ENCODE measurements at places on chromosomes 5 and 9.
A peak's percentile ranks its signal among the peaks of the same experiment; 100 is the strongest.

GRCh38 chr5:178285399-178286225 is 53.0 kb upstream of the PHYKPL start:
- no peak for DNase-seq

DNA sequence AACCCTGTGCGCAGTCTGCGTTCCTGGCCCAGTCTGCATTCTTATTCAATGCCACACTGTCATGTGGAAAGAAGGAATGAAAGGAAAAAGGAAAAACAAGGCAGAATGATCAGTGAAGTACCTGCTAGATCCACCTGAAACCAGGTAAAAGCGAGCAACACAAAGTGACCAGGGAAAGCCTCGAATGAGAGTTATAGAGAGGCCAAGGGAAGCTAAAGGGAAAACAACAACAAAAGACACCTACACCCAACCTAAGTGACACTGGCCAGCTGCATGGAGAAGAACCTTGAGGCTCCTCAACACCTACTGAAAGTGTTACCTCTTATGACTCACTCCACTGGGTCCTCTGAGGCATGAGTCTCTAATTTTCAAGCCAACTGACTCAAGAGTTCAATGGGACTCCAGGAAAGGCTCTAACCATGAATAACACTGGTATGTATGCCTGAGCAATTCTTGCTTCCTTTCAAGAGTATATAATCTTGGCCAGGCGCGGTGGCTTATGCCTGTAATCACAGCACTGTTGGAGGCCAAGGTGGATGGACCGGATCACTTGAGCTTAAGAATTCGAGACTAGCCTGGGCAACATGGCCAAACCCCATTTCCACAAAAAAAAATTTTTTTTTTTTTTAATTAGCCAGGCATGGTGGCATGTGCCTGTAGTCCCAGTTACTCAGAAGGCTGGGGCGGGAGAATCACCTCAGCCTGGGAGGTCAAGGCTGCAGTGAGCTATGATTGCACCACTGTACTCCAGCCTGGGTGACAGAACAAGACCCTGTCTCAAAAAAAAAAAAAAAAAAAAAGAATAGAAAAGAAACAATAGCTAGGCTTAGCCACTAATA is 29.0 kb downstream of the MTMR12 start:
- no peak for DNase-seq

DNA sequence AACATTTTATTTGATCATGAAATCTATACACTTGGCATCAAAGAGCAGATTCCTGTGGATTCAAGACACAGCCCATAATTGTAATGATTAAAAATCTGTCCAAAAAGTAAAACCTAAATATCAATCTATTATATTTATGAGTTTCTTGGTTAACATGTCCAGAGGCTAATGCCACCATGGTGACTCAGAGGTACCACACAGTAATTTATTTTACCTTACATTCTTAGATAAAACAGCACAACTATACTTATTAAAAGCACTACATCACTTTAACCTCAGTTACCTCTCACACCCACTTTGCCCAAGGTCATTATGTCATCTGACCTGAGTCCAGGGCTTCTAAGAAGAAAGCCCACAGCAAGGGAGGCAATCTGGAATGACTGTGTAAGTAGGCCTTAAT is 519.2 kb downstream of the RASEF start:
- no peak for DNase-seq

DNA sequence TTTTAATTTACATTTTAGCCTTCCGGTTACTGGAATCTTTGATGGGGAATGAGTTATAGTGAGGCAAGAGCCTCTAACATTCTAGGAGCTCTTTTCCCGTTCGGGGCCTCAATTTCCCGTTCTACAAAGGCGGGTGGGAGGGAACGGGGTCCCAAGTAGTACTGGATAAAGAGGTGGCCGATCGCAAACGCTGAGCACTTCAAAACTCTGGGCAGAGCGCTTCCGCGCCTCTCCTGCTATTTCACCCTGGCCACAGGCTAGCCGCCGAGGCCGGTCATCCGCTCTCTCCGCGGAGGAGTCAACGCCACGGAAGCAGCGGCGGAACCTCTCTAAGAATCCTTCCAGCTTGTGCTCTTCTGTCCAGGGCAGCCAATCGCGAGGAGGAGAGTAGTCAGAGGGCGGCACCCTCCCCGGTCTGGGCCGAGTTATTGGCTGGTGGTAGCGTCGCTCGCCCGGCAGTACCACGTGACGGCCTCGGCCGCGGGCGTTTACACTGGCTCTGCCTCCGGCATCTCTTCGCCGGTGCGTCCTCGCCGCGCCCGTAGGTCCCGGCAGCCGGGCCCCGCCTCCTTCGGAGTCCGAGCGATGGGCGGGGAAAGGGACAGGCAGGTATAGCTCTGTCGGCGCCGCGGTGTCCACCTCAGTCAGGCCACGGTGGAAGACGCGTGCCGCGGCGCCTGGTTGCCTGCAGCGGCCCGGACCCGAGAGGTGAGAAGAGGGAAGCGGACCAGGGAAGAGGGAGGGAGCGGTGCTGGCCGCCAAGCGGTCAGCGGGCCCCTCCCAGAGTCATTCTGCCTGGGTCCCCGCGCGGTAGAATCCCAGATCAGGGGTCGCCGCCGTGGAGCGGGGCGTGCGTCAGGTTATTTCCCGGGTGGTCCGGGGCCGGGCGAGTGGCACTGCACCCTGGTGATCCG is at the start of gene SLC26A2:
Gene SLC26A2 (plus strand): TSS at position 487 of the 914 bp plus-strand sequence. CDS start 16,895 bp downstream, outside the sequence.
- peak; percentile 96 for DNase-seq

DNA sequence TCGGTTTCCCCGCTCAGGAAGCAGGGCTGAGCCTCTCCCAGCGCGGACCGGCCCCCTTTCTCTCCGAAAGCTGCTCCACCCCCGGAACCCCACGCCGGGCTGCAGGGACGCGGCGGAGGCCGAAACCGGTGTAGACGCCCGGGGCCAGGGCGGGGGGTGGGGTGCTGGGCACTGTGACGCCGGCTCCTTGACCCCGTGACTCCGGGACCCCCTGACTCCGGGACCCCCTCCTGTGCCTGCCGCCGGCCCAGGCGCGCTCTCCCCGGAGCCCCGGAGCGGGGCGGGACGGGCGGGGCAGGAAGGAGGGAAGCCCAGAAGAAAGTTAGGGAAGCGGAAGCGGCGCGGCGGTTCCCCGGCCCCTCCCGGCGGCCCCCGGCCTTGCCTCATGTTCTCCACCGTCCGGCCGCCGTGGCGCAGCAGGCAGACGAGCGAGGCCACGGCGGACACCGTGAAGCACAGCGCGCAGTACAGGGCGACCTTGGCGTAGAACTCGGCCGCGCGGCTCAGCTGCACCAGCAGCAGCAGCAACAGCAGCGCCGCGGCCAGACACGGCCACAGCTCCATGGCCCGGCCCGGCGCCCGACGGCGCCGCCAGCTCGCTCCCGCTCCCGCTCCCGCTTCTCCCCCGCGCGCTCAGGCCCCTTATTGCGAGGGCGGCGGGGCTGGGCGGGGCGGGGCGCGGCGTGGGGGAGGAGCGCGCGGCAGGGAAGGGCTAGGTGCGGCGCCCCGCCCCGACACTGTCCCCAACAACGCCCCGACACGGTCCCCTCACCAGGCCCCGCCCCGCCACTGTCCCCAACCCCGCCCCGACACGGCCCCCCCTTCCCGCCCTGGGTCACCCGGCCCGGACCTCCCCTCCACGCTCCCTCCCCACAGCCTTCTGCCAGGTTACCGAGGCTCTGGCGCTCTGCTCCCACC is at the start of gene AGPAT2:
Gene AGPAT2 (minus strand): TSS at position 664 of the 918 bp plus-strand sequence. CDS start 100 bp downstream, at position 564.
- DNase-seq = peak; percentile 72

DNA sequence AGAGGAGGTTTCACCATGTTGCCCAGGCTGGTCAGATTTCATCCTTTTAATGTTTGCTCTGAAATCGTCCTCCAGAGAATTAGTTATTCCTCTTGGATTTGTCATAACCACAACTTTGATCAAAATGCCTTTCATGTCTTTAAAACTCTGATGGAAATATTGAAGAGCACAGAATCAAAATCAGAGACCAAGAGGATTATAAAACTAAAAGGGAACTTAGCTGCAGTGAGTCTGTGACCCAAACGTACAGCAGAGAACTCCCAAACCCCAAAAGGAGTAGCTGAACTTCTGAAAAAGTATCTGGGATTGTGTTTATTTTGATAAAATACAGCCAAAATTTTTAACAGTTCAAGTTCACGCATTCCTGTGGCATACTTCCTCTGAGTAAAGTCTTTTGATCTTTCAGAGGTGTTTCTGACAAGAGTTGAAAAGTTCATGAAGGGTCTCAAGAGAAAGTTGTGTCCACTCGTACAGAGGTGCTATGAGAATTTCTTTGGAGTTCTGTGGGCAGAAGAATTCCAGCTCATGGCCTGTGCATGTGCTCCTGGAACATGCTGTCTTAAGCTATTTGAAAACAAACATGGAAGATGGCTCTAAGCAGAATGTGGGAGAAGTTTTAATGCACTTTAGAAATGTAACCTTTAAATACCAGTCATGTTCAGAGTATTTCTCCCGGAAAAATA is 124.0 kb downstream of the ESM1 start:
- DNase-seq = no peak

GRCh38 chr5:3340471-3340870 is 255.2 kb upstream of the IRX1 start:
- DNase-seq = no peak

All from natural killer cell (primary cell).